NCI-H524 treated with DMSO at 0.1 percent for 48 hours (cell line): ENCODE measurements at places on chromosomes 4 and X.
A peak's percentile ranks its signal among the peaks of the same experiment; 100 is the strongest.

DNA sequence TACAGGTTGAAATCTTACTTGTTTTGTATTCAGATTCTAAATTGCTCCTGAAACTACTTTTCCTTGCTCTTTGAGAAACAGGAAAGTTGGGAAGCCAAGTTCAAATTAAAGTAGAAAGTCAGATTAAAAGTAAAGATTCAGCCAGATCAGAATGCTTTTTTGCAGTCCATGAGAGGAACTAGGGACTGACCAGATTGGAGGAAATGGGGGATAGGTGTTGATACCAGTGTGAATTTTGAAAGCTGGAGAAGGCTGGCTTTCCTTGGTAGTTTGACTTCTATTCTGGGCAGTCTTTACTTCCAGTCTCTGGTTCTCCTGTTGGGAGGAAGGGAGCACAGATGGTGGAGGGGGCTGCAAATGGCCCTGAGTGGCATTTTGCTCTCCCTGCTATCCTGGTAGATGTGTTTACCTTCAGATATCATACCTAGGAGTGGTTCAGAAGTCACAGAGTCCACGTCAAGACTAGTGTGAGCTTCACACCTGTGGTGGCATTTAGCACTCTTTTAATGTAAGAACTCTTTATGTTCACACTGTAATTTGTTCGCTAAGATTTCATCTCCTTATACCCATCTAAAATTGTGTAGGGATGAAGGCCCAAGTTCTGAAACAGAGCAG, 68.8 kb downstream of the FNIP2 start:
- DNase-seq = no peak

DNA sequence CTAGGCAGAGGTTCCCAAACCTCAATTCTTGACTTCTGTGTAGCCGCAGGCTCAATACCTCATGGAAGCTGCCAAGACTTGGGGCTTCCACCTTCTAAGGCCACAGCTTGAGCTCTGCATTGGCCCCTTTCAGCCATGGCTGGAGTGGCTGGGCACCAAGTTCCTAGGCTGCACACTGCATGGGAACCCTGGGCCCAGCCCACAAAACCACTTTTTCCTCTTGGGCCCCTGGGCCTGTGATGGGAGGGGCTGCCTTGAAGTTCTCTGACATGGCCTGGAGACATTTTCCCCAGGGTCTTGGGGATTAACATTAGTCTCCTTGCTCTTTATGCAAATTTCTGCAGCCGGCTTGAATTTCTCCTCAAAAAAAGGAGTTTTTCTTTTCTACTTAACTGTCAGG, 14.0 kb upstream of the LOC101059915 start:
- DNase-seq = no peak

GRCh38 chrX:14094191-14094590, 64.5 kb upstream of the GEMIN8 start:
- no peak for DNase-seq

DNA sequence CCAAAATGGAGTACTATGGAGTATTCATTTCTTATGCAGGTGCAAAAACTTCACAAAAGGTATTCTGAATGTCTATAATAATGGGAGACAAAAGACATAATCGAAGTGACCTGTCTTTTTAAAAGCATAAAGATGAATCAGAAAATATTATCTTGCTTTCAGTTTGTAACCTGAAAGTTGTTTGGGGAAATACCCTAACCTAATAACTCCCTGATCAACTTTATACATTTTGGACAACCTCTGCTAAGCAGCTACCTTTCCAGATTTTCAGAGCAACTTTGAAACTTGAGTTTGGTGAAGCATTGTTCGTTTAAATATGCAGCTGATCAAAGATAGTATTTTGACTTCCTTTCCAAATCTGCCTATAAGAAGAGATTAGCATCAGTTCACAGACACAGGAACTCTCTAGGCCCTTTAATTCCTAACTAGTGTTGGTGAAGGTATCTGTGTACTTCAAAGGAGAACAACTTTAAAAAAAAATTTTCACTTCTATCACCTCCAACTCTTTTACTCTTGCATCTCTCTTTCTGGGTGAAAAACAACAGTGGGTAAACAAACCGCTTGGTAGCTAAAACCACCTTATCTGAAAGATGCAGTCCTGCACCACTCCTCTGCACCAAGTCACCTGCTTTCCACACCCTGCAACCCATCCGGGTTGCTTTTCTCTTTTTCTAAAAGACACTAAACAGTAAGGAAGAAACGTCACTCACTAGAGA, 26.5 kb downstream of the CD40LG start:
- no peak for DNase-seq

DNA sequence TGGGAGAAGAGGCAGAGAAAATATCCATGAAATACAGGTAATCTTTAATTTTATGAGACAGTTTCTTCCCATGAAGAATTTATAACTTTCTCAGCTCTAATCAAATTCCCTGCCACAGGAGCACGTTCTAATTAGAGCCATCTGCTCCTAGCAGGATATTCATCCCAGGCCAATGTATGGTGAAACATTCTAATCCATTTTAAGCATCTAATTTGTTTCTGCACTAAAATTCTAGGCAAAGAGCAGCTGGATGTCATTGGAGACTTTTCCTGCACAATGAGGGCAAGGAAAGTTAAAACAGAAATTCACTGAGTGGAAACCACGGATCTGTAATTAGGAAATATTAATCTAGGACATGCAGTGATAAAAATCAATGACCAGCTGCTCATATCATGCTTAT, 107.7 kb upstream of the ZFP42 start:
- peak; percentile 66 for DNase-seq

- no peak for DNase-seq
Measured at GRCh38 chr4:184032091-184032490, 127.0 kb downstream of the STOX2 start.

DNA sequence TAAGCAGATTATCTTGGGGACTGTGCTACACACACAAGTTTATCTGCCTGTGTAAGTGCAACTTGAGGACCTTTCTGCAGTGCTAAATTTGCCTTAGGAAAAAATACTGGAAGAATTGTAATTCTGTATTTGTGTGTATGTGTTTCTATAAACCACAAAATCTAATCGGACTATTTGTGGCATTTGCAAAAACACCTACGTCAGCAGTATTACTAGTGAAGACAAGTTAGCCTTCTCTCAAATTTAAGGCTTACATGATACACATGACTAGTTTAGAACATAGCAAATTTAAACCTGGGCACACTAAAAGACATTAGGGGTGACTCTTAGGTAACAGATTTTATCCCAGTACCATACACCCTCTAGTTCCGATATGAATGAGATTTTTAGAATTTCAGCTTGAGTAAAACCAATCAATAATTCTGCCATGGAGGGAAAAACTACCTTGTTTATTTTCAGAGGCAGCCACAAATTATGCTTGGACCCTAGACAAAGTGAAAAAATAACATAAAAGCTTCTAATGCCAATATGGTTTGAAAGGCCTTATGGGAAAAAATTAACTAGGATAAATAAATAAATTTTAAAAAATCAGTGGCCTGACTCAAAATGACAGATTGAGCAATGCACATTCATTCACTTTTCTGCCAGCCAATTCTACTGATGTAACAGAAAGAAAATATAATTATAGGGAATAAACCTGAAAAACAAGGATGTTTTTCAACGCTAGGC, 176.4 kb downstream of the SNCA start:
- no peak for DNase-seq

DNA sequence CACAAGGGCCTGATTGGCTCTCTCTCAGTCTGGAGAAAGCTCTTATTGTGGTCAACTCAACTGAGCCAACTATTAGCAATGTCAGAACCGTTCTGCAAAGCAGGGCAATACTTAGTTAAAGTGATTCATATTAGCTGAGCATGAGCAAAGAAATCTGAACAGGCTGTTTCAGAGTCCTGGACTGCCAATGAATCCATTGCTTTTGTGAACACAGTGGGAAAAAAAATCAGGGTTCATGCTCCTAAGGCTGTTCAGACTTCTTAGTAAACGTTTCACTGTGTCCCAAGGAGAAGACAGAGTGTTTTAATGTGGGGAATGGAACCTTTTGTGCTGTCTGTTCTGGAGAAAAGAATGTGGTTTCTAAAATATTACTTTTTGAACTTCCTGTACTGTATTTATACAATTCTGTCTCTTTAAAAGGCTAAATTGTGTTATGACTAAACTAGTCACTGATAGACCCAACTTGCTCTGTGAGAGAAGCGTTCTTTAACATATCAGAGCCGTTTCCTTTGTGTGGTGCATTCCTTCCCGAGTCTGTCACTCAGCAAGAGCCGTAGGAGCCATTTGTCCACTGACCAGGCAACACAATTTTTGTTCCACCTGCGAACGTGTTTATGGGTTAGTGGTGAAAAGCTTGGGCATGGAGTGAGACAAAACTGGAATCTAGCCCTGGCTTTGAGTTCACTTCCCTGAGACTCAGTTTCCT, 366.1 kb downstream of the FBXO8 start:
- DNase-seq = no peak

DNA sequence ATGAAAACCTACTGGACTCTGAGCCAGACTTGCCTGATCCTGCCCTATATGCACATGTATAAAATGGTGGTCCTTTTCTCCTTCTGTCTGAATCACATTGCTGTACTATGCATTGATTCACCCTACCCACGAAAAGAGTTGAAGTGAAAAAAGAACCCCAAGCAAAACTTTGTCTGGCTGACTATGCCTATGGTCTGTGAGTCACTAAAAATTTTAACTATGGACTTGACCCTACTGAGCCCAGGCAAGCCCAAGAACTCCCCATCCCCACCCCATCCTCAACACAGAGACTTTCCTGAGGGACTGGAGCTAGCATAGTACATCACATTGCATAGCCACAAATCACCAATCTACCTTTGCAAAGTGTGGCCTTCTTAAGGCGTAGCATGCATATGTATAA, 116.6 kb upstream of the TENM3 start:
- no peak for DNase-seq

DNA sequence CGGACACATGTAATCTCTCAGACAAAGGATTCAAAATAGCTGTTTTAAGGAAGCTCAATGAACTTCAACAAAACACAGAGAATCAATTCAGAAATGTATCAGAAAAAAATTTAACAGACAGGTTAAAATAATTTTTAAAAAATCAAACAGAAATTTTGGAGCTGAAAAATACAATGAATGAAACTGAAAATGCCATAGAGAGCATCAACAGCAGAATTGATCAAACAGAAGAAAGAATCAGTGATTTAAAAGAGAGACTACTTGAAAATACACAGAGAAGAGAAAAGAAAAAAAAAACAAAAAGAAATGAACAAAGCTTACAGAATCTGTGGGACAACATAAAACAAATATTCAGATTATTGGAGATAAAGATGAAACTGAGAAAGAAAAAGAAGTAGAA, 118.8 kb upstream of the GYPA start:
- no peak for DNase-seq

DNA sequence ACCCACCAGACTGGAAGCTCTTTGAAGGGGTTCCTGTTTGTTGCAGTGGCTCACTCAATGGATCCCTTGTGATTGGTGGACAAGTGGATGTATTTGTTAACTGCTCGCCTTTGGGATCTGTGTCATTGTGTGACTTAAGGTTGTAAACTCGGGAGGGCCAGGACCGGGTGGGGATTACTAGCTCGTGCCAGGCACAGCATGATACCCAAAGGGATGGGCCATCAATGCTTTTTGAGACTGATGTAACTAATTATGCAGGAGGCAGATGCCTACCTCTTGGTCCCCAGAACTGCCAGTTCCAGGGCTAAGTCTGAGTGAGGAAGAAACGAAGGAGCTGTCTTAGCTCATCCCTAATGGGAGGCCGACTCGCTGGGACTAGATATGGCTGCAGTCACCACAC, 27.7 kb downstream of the UTP14A start:
- DNase-seq = no peak

DNA sequence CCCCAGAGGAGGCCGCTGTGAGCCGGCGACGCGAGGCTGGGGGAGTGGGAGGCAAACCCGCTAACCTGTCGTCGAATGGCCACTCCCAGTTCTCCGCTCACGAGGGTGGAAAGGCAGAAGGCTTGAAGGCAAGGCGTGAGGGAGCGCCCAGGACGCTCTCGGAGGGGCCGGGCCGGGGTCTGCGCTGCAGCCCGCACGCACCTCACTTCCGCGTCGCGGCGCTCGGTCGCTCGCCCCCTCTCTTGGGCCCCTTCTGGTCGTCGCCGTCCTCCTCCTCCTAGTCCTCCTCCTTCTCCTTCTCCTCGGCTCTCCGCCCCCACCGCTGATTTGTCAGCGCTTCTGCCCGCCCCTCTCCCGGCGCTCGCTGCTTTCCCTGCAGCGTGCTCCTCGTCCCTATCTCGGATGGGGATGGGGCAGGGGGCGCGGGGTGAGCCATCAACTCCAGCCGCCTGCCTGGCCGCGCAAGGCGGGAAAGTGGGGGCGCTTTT, at the start of gene SNCA:
Gene SNCA (minus strand): TSS at position 265 of the 488 bp plus-strand sequence. CDS start 1,494 bp downstream, outside the sequence.
- no peak for DNase-seq

GRCh38 chr4:89755220-89755619, 81.7 kb downstream of the SNCA start:
- DNase-seq = no peak

DNA sequence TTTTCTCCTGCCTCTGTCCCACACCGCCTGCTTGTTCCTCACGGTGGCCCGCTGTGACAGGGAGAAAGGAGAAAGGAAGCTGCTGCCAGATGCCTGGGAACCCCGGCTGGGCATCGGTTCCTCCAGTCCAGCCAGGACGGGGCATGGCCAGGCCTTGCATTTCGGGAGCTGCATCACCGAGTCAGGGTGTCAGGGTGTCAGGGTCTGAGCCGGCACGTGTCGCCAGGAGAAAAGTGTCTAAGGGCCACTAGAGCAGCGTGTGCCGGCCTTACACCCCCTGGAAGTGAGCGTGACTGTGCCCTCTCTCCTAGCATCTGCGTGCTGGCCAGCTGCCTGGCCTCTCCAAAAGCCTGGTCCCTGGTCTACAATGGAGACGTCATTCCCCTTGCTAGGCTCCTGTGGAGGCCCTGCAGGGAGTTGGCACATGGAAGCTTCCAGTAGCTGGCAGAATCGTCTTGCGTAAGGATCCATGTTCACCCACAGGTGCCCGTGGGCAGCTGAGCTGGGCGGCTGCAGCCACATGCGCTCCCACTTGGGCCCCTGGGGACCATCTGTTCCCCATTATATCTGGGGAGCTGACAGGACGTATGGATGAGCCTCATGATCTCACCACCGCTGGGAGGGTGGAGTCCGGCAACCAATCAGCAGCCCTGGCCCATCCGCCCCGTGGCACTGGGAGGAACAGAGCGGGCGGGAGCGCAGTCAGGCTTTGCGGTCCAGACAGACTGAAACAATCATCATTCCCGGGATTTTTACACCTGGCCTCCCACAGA, 39.9 kb upstream of the HMX1 start:
- DNase-seq = no peak

DNA sequence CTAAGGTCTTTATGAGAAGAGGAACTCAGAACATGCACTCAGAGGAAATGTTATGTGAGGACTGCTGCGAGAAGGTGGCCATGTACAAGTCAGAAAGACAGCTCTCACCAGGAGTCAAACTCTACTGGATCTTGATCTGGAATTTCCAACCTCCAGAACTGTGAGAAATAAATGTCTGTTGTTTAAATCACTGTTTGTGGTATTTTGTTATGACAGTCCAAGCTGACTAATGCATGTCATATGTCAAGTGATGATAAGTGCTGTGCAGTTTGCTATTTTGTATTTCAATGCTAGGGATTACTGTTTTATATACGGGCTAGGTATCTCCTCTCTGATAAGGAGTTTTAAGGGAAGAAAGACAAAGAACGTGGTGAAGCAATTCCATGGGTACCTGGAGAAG, 162.3 kb downstream of the CPEB2 start:
- DNase-seq = no peak
